ENCODE measurements at places on chromosomes 3 and 15.
A peak's percentile ranks its signal among the peaks of the same experiment; 100 is the strongest.

DNA sequence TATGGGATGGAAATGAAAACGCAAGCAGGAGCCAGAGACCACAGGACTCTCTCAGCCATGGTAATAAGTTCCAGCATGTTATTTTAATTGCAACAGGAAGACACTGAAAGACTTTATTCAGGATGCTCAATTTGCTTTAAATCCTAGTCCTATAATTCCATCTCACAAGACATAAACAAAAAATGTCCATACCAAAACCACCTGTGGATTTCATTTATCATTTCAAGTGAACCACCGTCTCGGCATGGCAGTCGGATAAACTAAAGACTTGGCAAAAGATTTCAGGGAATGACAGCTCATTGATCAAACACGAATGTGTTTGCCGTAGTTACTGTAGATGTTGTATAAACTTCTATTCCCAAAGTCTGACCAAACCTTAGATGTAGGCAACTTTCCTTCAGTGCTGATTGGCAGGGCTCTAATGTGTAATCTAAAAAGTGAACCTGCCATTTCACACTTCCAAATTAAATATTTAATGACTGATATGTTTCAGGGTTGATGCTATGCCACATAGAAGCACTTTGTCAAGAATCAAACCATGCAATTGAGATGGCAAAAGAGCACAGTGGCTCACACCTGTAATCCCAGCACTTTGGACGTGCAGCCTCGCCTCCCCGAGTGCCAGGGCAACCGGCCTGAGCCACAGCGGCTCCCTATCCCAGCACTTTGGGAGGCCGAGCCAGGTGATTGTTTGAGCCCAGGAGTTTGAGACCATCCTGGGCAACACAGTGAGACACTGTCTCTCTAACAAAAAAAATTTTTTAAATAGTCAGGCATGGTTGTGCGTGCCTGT, 331.7 kb downstream of the MAGI1 start:
- peak; percentile 25 for DNase-seq

GRCh38 chr3:107676469-107677309, 153.9 kb downstream of the BBX start:
- DNase-seq = peak; percentile 38

DNA sequence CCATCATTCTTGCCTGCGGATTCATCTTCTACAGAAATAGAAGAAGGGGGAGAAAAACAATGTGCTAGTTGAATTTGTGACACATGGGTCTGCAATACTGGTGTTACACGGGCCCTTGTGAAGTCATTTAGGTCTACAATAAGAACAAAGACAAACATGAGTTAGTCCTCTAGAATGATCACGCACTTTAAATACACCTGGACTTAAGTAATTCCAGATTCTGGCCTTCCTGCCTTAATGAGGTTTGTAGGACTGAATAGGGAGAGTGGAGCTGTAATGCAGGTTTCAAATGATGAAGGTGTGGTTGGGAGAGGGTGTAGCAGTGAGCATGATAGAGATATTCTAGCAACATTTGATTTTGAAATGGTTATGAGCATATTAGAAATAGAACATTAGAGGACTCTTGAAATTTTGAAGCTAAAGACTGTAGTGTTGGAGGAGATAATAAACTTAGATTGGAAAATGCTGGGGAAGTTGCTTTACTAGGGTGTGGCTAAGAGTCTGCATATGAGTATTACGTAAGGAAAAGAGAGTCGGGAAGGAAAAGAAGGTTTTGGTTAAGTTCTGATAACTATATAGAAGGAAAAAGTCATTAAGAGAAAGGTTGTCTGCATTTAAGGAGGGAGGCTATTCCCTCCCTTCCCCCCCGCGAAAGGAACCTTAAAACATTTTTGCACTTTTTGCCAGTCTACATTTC, 606 bp downstream of the EIF2A start:
- no peak for DNase-seq

DNA sequence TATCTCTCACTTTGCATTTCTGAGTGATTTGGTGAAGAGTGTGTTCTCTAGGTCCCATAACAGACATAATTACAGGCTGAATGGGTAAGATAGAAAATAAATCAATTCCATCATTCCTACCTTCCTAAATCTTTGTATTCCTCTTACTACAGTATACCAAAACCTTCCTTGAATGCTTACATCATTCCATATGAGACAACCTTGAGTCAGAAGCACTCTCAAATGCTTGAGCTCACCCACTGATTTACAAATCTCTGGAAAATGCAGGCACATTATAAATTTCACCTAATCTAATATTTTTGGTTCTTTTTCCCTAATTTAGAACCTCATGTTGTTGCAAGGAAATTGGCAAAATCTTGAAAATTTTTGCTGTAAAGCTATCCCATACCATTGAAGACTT, 239.1 kb downstream of the CBLB start:
- no peak for DNase-seq

- no peak for DNase-seq
Measured at GRCh38 chr3:6228958-6229683, 631.8 kb upstream of the GRM7 start.

DNA sequence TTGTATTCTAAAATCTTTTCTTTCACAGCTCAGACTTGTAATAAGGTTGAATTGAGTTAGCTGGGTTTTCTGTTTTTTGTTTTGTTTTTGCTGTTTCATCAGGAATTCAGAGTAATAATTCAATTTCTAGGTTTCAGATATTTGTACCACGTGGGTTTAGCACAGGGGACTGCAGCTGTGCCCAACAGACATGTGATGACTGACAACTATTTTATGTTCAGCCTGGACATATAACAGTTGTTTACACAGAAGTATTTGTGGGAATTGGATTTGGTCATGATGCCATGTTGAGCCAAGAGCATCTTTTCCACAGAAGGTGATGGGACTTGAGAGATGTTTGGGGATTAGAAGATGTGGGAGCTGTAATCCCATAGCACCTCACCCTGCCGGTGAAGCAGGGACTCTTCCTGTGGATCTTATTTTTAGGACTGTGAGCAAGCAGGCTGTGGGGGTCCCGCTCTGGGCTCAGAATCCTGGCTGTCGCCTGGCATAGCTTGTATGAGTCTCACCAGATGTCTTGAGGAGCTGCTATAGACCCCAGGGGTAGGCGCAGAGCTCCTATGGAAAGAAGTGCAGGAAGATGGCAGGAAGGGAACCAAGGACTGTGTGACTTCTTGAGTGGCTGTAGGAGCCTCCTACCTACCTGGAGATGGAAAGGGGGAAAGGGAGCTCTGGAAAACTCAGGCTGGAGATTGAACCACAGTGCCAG, 23.7 kb downstream of the PXYLP1 start:
- peak; percentile 85 for DNase-seq

DNA sequence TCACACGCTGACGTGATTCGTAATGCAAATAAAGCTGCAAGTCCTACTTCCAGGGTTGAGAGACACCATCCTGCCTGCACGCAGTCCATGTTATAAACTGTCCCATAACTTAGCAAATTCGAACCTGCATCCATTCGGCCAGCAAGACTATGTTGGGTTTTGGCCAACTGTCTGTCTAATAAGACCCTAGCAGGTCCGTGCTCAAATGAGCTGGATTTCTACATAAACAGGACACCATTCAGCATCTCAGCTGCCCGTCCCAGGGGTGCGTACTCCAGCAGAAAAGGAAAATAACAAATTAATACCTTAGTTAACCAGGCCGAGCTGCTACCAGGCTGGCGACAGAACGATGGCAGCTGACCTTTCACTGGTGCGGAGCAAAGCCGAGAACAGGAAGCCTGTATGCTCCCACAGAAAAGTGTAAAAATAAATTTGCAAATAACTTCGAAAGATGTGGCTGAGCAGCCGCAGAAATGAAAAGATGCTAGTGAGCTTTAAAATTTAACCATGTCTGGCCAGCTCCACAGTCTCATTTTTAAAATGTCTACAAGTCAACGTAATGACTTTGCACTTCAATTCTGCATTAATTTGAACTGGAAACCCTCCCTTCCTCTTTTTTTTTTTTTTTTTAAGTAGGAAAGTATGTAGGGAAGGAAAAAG, 97.1 kb upstream of the SNRPA1 start:
- no peak for DNase-seq

DNA sequence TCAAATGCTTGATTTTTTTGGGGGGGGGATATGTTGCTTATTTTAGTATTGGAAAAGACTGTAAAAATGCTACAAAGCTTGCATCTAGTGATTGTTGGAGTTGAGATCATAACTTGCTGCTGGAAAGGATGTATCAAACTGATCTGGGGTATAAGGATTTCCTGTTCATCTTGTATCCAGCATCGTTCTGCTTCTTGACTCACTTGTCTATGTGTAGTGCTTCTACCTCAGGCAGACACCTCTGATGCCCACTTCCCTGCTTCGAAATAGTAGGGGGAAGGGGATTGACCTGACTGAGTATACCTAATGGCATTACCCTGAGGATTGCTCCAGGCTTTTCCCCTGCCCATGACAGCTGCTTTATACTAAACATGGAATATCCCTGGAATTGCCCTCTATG, 42.7 kb downstream of the STT3B start:
- no peak for DNase-seq

DNA sequence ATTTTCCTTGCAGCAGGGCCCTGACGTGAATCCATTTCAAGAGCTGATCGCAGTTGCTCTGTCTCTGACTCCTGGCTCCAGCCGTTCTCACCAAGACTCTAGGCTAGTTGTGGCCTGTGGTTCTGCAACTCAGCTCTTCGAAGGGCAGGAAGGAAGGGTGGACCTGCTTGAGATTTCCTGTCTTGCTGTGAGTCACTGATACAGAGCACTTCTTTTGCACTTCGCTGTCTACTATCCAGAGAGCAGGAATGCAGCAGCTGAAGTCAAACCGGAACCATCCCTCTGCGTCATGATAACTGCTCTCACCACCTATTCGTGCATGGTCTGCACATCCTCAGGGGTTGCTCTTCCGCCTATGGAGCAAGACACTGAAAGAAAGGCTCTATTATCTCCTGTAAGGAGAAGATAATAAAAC, 59.7 kb downstream of the RAP2B start:
- DNase-seq = peak; percentile 37

DNA sequence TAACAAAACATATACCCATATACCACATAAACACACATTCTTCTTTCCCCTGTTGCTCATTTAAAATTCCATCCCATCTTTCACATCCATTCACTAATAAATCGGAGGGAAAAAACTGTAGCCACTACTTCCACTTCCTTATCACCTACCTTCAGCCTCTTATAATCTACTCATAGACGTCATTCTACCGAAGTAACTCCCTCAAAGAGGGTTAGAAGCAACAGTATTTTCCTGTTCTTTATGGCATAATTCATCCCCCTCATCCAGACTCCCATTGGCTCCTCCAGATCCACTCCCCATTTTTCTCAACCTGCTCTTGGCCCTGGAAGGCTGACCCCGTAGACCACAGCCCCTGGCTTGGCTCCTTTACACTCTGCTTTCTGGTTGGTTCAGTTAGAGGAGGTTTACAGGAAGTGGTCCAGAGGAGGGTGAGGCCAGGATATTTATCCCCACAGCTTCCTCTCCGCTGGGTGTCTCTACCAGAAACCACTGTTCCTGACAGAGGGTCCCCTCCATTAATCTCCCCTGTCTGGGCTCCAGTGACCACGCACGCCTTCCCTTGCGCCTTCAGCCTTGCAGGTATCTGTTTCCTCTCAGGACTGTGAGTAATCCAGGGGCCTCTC, 46.3 kb downstream of the FMN1 start:
- no peak for DNase-seq

GRCh38 chr15:38562278-38562677, 2.3 kb downstream of the RASGRP1 start:
- no peak for DNase-seq

GRCh38 chr15:68051109-68051508, 3.0 kb upstream of the PIAS1 start:
- DNase-seq = no peak

GRCh38 chr3:145939431-145939830, 221.6 kb downstream of the PLOD2 start:
- peak; percentile 25 for DNase-seq

DNA sequence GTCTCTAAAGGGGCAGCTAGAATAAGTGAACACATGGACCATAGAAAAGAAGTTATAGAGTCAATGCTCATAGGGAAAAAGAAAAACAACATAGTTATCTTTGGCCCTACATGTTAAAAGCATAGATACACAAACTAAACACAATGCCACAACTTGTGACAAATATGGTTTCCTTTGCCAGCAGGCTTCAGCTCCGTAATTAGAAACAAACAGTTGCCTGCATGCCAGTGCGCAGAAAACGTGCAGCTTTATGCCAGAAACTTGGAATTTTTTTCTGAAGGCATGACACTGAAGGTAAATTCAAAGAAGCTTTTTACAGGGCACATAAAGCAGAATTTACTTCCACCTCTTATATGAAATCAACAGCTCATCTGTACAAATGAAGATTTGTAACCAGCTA, 2.2 kb upstream of the CPNE4 start:
- DNase-seq = no peak

DNA sequence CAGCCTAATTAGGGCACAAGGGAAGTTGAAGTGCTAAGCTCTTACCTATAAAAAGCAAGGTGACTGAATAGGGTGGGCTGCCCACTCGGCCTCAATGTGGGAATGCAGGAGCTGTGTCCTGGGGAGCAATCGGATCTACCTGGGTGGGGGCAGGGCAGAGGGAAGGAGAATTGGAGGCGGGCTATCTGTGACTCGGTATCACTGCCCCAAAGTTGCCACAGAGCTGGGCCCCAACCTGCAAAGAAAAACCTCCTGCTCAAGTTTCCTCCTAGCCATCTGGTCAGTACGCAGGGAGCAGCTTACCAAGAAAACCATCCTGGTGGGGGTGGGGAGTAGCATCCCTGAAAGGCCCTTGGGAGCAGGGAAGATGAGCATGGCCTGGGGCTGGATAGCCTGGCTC, 10.7 kb downstream of the CIB2 start:
- DNase-seq = no peak

DNA sequence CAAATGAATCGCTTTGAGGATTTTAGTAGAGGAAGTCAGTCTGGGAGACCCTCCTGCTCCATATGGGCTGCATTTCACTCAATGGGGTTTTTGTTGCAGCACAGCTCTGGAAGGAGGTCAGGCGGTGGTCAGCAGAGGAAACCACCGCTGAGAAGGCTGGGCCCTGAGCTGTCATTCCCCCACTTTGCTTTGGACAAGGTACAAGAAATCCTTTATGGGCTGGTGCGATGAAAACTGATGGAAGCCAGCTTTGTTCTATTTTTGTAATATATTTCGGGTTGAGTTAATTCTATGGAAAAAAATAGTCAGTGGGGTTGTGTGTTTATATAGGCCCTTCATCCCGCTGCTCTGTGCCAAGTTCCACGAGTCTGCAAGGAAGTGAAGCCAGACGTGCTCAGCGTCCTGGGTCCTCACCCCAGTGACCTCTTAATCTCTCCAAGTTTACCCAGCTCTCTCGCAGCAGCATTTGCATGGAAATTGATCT, 157.1 kb upstream of the TMC3 start:
- DNase-seq = peak; percentile 91

- DNase-seq = no peak
Measured at GRCh38 chr3:12054245-12054644, 50.1 kb downstream of the SYN2 start.
